Aorta (tissue), 5 donors: ENCODE measurements at places on chromosomes 5 and 9. TPM values are rescaled to one million over a fixed set of nuclear protein-coding genes. Genes with fewer than 3 reads are reported as not detected.

DNA sequence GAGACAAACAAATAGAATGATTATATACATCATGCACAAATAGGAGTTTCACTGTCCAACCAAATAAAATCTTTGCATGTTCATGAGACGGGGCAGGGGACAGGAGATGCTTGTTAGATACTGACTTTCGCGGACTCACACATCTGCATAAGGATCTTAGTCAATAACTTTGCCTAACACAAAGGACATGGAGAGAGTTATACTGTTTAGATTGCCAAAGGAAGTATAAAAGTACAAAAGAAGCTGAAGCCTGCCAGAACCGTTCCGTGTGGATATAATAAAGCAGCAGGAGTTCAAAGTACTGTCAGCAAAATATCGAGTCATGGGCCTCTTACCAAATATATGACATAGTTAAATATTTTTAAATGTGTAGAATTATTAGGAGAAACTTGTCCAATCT is 1148.4 kb downstream of the EFNA5 start:
- H3K27me3 ChIP-seq: no peaks in the 10 kb centered on the region
- H3K4me1 ChIP-seq: no peaks in the 10 kb centered on the region
- H3K27ac ChIP-seq: no peak overlapping the region

DNA sequence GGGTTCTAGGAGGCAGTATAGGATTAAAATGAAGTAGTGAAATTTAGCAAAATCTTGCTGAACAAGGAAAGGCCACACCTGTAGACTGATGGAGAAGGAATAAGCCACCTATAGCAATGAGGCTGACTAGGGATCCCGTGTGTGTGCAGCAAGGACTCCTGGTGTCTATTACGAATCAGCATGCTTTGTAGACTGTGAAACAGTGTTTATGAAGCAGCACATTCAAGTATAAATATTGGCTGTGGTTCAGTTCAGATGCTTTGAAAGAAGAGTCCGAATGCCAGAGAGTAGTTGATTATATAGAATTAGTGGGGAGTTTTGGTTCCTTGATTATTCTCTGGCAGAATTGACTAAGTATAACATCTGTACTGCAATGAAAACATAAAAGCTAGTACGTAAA is 41.8 kb downstream of the CAST start:
- peak overlapping the region; percentile 24 for H3K4me3 ChIP-seq
- no peaks in the 10 kb centered on the region for H3K36me3 ChIP-seq
- no peak for DNase-seq
- peaks cover 3% of the 10 kb centered on the region for H3K4me1 ChIP-seq
- no peak overlapping the region for H3K27ac ChIP-seq

CRB2 gene
- not detected for total RNA-seq

OR1J2 gene
- total RNA-seq: not detected

RLN1 gene
- not detected for total RNA-seq

DNA sequence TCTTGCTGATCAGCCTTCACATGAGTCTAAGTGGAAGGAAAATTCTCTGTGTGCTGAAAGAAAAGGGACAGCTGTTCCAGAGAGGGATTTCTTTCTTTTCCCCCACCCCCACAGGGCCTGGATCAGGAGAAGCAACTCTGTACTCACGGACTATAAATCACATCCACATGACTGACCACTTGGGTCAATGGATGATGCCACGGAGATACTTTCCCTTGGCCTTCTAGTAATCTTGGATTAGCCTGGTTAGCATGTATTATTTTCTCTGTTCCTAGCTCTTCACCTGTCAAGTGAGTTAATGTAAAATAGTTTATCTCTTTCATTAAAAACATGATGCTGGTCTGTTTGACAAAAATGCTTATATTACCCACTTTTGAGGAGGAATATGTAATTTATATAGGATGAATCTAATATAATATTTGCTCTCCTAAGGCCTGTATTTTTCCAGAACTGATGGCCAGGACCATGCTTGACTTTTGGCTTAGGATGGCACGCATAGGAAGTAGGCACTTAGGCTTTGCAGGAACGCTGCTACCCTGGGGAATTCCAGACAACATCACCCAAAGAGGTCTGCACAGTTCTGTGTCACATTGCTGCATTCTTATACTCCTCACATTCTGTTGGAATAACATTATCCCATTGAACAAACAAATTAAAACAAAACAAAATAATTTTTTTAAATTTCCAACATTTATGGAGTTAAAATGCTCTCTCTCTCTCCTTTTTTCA is 892.1 kb downstream of the TLE1 start:
- H3K27me3 ChIP-seq: no peaks in the 10 kb centered on the region
- DNase-seq: no peak
- H3K36me3 ChIP-seq: no peaks in the 10 kb centered on the region
- H3K4me1 ChIP-seq: no peaks in the 10 kb centered on the region

- H3K36me3 ChIP-seq: no peaks in the 10 kb centered on the region
- H3K27me3 ChIP-seq: peaks cover 2% of the 10 kb centered on the region
- DNase-seq: no peak
- no peak overlapping the region for H3K4me3 ChIP-seq
These were observed 46.6 kb upstream of the PRSS3 start for GRCh38 chr9:33748633-33749304.

- no peak for DNase-seq
- H3K4me1 ChIP-seq: no peaks in the 10 kb centered on the region
- H3K27ac ChIP-seq: no peak overlapping the region
- no peak overlapping the region for H3K4me3 ChIP-seq
- no peaks in the 10 kb centered on the region for H3K27me3 ChIP-seq
These were observed 560.5 kb upstream of the ADAMTS16 start for GRCh38 chr5:4579679-4580078.

- H3K27me3 ChIP-seq: no peaks in the 10 kb centered on the region
- no peaks in the 10 kb centered on the region for H3K36me3 ChIP-seq
- H3K27ac ChIP-seq: no peak overlapping the region
- H3K4me3 ChIP-seq: peak overlapping the region; percentile 45
These were observed 76.6 kb upstream of the TBCA start for GRCh38 chr5:77852514-77853352.

DNA sequence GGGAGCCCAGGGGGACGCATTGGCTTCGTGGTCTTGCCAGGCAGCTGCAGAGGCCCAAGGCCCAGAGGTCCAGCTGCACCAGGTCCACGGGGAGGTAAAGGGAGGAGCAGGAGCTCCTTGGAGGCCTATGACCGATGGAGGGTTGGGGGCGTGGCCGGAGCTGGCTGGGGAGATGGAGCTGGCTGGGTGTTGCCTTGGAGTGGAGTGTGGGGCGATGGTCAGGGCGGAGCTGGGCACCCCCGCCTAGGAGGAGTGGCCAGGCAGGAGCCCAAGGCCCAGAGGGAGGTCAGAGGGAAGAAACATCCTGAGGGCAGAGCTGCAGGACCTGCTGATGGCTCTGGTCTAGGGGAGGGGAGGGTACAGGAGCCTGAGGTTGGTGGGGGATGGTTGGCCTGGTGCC is 44.6 kb downstream of the KCNT1 start:
- H3K4me3 ChIP-seq: no peak overlapping the region
- no peaks in the 10 kb centered on the region for H3K4me1 ChIP-seq
- no peaks in the 10 kb centered on the region for H3K27me3 ChIP-seq
- H3K36me3 ChIP-seq: no peaks in the 10 kb centered on the region
- DNase-seq: no peak

SLC6A7 gene
- not detected for total RNA-seq

DNA sequence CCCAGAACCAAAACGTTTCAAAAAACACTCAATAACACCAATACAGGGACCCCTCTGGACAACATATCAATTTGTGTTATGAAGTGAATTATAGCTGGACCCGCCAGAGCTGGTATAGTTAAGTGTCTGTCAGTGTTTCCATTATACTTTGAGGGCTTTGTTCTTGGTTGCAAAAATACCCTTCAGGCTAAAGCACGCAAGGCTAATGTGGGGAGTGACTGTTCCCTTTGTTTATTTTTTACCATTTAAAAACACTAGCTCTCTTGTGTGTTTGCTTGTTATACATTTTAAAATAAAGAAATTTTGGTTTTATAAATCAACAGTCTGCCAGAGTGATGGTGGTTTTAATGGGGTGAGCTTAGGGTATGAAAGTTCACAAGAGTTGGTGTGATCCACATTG is 859.5 kb downstream of the PTPRD start:
- no peaks in the 10 kb centered on the region for H3K27me3 ChIP-seq
- no peaks in the 10 kb centered on the region for H3K36me3 ChIP-seq
- H3K4me3 ChIP-seq: no peak overlapping the region
- no peak for DNase-seq

DNA sequence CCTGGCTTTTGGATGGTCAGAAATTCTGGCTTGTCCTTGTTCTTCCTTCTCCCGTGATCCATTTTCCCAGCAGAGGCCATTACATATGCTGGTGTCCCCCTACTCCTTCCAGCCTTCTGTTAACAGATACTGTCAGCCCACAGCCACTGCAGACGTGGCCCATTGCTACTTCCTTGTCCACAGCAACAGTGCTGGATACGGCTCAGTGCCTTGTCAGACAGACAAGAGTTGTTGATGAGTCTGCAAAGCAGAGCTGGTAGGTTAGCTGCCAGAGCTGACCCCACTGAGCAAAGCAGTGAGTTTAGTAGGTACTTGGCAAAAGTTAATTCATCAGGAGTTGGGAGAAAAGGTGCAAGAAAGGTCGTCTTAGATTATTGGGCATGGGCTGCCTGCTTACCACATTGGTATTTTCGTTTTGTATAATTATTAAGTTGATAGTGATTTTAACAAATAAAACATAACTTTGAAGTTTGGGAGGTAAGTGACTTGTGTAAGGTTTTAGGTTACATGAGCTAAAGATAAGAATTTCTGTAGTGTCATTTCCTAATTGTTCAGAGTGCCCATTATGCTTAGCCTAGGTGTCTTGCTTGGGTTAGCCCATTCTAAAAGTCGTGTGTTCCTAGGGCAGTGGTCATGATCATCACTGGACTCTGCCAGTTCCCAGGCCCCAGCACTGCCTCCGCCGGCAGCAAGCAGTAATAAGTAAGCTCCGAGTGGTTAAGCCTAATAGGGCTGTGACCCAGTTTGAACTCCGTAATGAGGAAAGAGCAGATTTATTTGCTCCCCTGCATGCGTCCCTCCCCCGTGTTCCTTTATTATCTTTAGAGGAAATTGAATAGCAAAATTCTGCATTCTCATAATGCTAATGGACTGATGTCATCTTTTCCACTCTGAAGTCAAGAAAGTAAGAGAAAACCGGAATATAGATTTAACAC is 292.0 kb downstream of the FANCC start:
- DNase-seq: peak; percentile 87
- H3K27me3 ChIP-seq: no peaks in the 10 kb centered on the region
- peak overlapping the region; percentile 85 for H3K27ac ChIP-seq
- peak overlapping the region; percentile 1 for H3K4me3 ChIP-seq
- peaks cover 3% of the 10 kb centered on the region for H3K4me1 ChIP-seq

- no peak overlapping the region for H3K27ac ChIP-seq
- H3K36me3 ChIP-seq: no peaks in the 10 kb centered on the region
- DNase-seq: no peak
- no peaks in the 10 kb centered on the region for H3K4me1 ChIP-seq
- no peaks in the 10 kb centered on the region for H3K27me3 ChIP-seq
These were observed 92.1 kb downstream of the TLE4 start for GRCh38 chr9:79663878-79664277.

ANKRD20A1 gene
- 3.0 TPM for total RNA-seq

GRCh38 chr5:135005076-135005475 is 29.0 kb downstream of the PITX1 start:
- no peaks in the 10 kb centered on the region for H3K4me1 ChIP-seq
- H3K4me3 ChIP-seq: no peak overlapping the region
- no peaks in the 10 kb centered on the region for H3K27me3 ChIP-seq
- no peak for DNase-seq
- no peak overlapping the region for H3K27ac ChIP-seq

DNA sequence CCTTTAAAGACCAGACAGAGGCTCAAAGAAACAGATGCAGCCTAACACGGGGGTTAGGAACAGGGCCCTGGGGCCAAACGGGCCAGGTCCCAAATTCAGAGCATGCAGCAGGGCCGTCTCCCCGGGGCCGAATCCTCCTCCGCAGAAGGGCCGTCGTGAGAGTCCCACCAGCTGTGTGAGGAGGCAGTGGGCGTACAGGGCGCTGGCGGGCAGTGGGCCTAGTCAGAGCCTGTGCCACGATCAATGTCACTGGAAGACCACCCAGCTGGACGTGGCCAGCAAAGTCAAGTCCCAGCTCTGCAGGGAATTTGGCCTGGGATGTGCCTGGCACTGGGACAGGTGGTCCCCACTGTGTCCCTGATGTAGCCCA is 15.8 kb upstream of the FCN2 start:
- no peaks in the 10 kb centered on the region for H3K4me1 ChIP-seq
- no peak for DNase-seq
- no peak overlapping the region for H3K4me3 ChIP-seq
- H3K27me3 ChIP-seq: no peaks in the 10 kb centered on the region

CTXN3 gene
- total RNA-seq: not detected

DNA sequence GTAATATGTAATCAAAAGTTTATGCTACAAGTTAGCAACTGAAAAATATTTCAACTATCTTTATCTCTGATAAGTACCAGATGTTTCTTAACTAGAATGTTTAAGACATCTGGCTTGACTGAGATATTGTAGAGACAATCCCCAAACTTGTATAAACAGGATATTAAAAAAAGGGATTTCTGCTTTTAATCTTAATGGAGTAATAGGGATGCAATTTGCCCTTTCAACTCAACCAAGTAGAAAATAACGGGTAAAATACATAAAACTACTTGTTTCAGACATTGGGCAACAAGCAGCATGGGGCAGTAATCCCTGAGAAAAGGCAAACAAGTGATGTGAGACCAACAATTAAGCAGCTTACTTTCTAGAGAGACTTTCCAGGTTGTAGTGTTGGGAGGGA is 9.4 kb upstream of the ADAMTS12 start:
- no peak overlapping the region for H3K4me3 ChIP-seq
- no peak for DNase-seq
- H3K4me1 ChIP-seq: no peaks in the 10 kb centered on the region
- no peaks in the 10 kb centered on the region for H3K36me3 ChIP-seq
- H3K27ac ChIP-seq: no peak overlapping the region
- no peaks in the 10 kb centered on the region for H3K27me3 ChIP-seq

DNA sequence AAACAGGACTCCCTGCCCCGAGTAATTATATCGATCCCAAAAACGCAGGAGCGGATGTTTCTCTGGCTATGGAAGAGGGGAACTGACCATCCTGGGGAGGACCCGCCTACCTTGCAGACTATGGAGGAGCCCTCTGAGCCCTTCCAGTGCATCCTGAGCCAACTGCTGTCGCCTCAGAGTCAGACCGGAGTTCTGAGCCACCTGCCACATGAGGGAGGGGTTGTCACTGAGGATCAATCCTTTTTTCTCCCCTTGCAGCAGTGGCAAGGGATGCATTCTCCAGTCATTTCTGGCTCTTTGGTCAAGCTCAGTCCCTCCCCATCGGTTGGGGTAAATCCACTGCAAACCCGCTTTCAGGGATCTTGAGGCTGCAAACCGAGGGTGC is 709 bp downstream of the FANCG start:
- H3K4me3 ChIP-seq: peak overlapping the region; percentile 30
- no peaks in the 10 kb centered on the region for H3K27me3 ChIP-seq
- DNase-seq: no peak
- no peaks in the 10 kb centered on the region for H3K4me1 ChIP-seq
- no peaks in the 10 kb centered on the region for H3K36me3 ChIP-seq

CLIC3 gene
- total RNA-seq: 7.0 TPM

DNA sequence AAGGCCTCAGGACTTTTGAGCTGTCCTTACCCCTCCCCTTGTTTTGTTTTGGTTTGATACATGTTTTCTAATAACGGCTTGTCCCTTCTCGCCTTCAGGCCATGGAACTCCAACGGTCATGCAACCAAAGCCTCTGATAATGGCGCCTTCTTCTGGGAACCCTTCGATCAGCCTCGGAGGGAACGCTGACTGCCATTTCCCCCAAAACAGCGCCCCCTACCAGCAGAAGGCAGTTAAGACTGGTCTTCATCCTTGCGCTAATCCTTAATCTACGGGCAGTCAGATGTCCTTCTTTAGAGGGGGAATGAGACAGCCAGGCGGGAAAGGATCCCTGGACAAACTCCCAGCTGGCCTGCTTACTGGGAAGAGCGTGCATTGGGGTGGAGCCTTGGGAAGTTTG is 276.6 kb downstream of the ICE1 start:
- no peak overlapping the region for H3K4me3 ChIP-seq
- H3K36me3 ChIP-seq: no peaks in the 10 kb centered on the region
- no peak for DNase-seq
- no peaks in the 10 kb centered on the region for H3K27me3 ChIP-seq
